ENCODE measurements at places on chromosomes 7 and 10. TPM values are rescaled to one million over a fixed set of nuclear protein-coding genes. Genes with fewer than 3 reads are reported as not detected.

- H3K36me3 ChIP-seq: peaks cover 59% of the 10 kb centered on the region
- no peak for DNase-seq
- no peaks in the 10 kb centered on the region for H3K27me3 ChIP-seq
- peaks cover 6% of the 10 kb centered on the region for H3K4me1 ChIP-seq
Observed at GRCh38 chr7:36563706-36564327, 160.5 kb downstream of the AOAH start.

GRCh38 chr7:86453454-86453853, 190.3 kb upstream of the GRM3 start:
- H3K36me3 ChIP-seq: no peaks in the 10 kb centered on the region
- H3K27ac ChIP-seq: no peak overlapping the region
- no peaks in the 10 kb centered on the region for H3K4me1 ChIP-seq
- H3K4me3 ChIP-seq: no peak overlapping the region
- DNase-seq: no peak

POU6F2 gene
- 0.27 TPM for total RNA-seq

- H3K27ac ChIP-seq: no peak overlapping the region
- no peaks in the 10 kb centered on the region for H3K36me3 ChIP-seq
- H3K4me1 ChIP-seq: no peaks in the 10 kb centered on the region
- no peak overlapping the region for H3K4me3 ChIP-seq
- no peaks in the 10 kb centered on the region for H3K27me3 ChIP-seq
Observed at GRCh38 chr7:145064114-145064513, 228.3 kb upstream of the TPK1 start.

- no peak for DNase-seq
- H3K27ac ChIP-seq: no peak overlapping the region
- no peaks in the 10 kb centered on the region for H3K36me3 ChIP-seq
- H3K4me1 ChIP-seq: peaks cover 8% of the 10 kb centered on the region
Observed at GRCh38 chr7:151871904-151872303, 5.0 kb downstream of the PRKAG2 start.

- H3K27me3 ChIP-seq: no peaks in the 10 kb centered on the region
- no peak overlapping the region for H3K4me3 ChIP-seq
- DNase-seq: no peak
- peaks cover 9% of the 10 kb centered on the region for H3K4me1 ChIP-seq
Observed at GRCh38 chr7:23290993-23291392, 8.1 kb upstream of the MALSU1 start.

DNA sequence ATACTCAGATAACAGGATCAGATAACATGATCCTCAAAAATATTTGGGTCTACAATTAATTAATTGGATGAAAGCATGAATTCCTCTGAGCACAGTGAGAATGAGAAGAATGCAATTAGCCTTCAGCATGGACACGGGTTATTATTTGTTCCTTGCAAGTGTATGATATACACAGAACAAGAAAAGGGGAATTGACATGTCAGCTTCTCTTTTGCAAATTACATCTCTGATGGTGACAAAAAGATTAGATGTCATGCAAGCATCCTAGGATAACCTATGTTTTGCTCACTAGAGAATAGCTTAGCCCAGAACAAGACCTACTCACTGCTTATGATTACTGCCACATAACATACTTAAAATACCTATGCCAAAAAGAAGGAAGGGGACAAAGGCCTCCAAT, 120.3 kb downstream of the ABLIM1 start:
- no peak for DNase-seq
- peak overlapping the region; percentile 28 for H3K27ac ChIP-seq
- H3K36me3 ChIP-seq: peaks cover 3% of the 10 kb centered on the region
- H3K27me3 ChIP-seq: no peaks in the 10 kb centered on the region

GRCh38 chr7:31073326-31074119, 21.4 kb downstream of the ADCYAP1R1 start:
- no peak overlapping the region for H3K27ac ChIP-seq
- no peak overlapping the region for H3K4me3 ChIP-seq
- H3K4me1 ChIP-seq: no peaks in the 10 kb centered on the region
- DNase-seq: no peak
- H3K36me3 ChIP-seq: no peaks in the 10 kb centered on the region

GRCh38 chr7:5697754-5698424, 83.6 kb downstream of the RNF216 start:
- peaks cover 51% of the 10 kb centered on the region for H3K36me3 ChIP-seq
- H3K4me3 ChIP-seq: no peak overlapping the region
- DNase-seq: no peak
- no peaks in the 10 kb centered on the region for H3K27me3 ChIP-seq
- peaks cover 82% of the 10 kb centered on the region for H3K4me1 ChIP-seq
- peak overlapping the region; percentile 47 for H3K27ac ChIP-seq

OPN4 gene
- total RNA-seq: not detected

DNA sequence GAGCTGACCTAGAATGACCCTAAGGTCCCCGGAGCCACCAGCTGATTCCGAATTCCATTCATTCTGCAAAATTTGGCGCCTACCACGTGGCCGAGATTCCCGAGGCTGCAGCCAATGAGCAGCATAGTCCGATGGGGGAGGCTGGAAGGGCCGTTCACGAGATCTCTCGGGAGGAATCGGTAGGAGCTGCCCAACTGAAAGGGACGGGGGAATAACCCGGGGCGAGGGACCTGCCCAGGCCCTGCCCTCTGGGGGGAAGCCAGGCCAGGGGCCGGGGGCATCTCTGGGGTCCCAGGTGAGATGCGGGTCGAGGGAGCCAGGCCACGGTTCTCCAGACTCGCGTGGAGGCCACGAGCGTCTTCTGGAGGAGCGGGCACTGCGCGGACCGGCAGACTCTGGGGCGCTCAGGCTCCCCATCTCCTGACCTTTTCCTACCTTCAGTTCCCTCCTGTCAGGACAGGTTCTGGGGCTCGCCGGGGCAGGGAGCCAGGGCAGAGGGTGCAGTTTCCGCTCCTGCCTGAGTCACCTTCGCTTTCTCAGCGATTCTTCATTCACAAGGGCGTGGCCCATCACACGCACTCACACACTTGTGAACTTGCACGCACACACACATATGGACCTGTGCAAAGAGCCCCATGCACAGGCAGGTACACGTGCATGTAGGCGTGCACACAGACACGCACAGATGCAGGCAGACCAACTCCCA, 173.4 kb downstream of the RNF216 start:
- DNase-seq: no peak

PRF1 gene
- 67.7 TPM for total RNA-seq

GRCh38 chr7:110168010-110168409, 922.9 kb upstream of the LRRN3 start:
- H3K27me3 ChIP-seq: no peaks in the 10 kb centered on the region
- no peaks in the 10 kb centered on the region for H3K4me1 ChIP-seq
- no peaks in the 10 kb centered on the region for H3K36me3 ChIP-seq

DNA sequence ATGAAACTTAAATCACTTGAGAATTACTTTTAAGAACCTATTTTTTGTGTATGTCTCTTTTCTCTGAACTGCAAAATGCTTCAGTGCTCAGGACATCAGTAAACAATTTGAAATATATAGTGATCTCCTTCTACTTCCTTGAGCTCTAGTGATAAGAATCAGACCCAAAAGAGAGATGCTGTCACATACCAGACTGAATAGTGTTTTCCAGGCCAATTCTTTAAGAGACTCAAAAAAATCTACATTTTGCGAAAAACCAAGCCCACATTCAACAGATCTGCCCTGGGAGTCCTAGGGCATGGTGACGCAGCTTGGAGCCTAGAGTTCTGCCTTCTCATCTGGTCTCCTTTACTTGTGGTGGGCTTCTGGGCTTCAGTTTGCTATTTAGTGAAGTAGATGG, 72.1 kb upstream of the SLC13A1 start:
- no peaks in the 10 kb centered on the region for H3K27me3 ChIP-seq
- H3K4me1 ChIP-seq: no peaks in the 10 kb centered on the region
- no peak overlapping the region for H3K27ac ChIP-seq
- DNase-seq: no peak
- no peaks in the 10 kb centered on the region for H3K36me3 ChIP-seq

- H3K27me3 ChIP-seq: no peaks in the 10 kb centered on the region
- DNase-seq: no peak
- H3K27ac ChIP-seq: peak overlapping the region; percentile 3
- H3K4me1 ChIP-seq: no peaks in the 10 kb centered on the region
Observed at GRCh38 chr7:6407434-6407833, 40.3 kb downstream of the DAGLB start.

FAM221A gene
- total RNA-seq: 6.7 TPM

- H3K27ac ChIP-seq: peak overlapping the region; percentile 94
- H3K36me3 ChIP-seq: peaks cover 79% of the 10 kb centered on the region
- no peaks in the 10 kb centered on the region for H3K27me3 ChIP-seq
- peak overlapping the region; percentile 82 for H3K4me3 ChIP-seq
- DNase-seq: peak; percentile 60
Observed at GRCh38 chr10:119131512-119132240, 27.8 kb downstream of the DENND10 start.

CYP2E1 gene
- 0.16 TPM for total RNA-seq

PTPRE gene
- 16.8 TPM for total RNA-seq

DNA sequence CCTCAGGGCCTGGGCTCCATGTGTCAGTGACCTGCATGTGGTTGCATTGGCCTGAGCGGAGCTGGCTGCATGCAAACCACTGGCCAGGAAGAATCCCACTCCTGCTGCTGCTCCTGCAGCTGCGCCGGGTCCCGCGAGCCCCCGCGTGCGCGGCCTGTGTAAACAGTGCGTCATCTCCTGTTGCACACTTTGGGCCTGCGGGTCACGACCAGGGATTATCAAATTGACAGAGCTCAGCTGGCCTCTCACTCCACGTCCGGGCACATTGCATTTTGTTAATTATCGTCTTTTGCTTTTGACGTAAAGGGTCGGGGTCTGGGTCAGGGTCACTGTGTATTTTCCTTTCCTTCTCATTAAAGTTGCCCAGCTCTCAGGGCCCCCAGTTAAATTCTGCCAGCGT, 132.6 kb downstream of the RGS10 start:
- DNase-seq: no peak
- H3K27me3 ChIP-seq: no peaks in the 10 kb centered on the region

PTTG1IP2 gene
- total RNA-seq: not detected

GRCh38 chr7:144545330-144545729, 141.8 kb upstream of the NOBOX start:
- no peaks in the 10 kb centered on the region for H3K27me3 ChIP-seq
- no peaks in the 10 kb centered on the region for H3K36me3 ChIP-seq
- H3K4me1 ChIP-seq: peaks cover 6% of the 10 kb centered on the region
- DNase-seq: no peak
- no peak overlapping the region for H3K27ac ChIP-seq

GRCh38 chr10:48670978-48671913, 13.4 kb upstream of the WDFY4 start:
- DNase-seq: no peak
- H3K4me3 ChIP-seq: no peak overlapping the region
- no peaks in the 10 kb centered on the region for H3K36me3 ChIP-seq
- H3K27me3 ChIP-seq: peaks cover 3% of the 10 kb centered on the region
- no peak overlapping the region for H3K27ac ChIP-seq

DNA sequence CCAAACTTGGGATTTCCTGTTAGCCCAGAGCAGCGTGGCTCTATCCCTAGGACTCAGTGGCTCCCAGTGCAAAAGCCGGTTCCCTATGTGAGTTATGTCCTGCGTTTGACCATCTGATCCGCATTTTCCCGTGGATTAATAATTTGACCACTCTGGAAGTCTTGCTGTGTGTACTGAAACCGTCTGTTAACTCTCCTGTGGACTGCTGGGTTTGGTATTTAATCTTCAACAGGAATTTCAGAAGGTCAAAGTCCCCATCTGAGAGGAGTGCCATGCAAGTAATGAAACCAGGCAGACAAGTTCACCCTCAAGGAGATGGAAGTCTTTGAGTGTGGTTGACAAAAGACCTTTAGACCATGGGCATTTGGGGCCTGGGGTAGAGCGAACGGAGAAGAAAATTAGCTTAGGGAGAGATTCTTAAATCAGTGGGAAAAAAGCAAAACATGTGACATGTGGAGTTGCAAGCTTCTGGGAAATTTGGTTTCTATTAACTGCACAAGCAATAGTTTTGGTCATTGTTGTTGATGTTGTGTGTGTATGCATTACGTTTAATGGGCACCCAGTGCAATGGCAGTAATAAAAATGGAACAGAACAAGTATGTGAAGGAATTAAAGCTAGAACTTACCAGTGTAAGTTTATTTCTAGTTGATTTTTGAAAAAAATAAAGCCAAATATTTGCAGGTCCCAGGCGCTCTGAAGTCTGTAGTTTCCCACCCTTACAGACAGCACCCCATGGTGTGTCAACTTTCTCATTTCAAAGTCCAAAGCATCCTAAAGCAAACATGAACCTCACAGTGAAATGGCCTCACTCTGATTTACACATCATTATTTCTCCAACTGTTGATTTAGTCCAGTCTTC, 38.2 kb downstream of the LYZL1 start:
- no peak overlapping the region for H3K27ac ChIP-seq
- no peak for DNase-seq
- no peaks in the 10 kb centered on the region for H3K4me1 ChIP-seq
- no peak overlapping the region for H3K4me3 ChIP-seq
- no peaks in the 10 kb centered on the region for H3K36me3 ChIP-seq

GRCh38 chr10:61076572-61077114, 132.7 kb upstream of the RHOBTB1 start:
- H3K36me3 ChIP-seq: no peaks in the 10 kb centered on the region
- H3K27ac ChIP-seq: no peak overlapping the region
- peaks cover 1% of the 10 kb centered on the region for H3K27me3 ChIP-seq
- H3K4me1 ChIP-seq: no peaks in the 10 kb centered on the region

LIPK gene
- not detected for total RNA-seq

DNA sequence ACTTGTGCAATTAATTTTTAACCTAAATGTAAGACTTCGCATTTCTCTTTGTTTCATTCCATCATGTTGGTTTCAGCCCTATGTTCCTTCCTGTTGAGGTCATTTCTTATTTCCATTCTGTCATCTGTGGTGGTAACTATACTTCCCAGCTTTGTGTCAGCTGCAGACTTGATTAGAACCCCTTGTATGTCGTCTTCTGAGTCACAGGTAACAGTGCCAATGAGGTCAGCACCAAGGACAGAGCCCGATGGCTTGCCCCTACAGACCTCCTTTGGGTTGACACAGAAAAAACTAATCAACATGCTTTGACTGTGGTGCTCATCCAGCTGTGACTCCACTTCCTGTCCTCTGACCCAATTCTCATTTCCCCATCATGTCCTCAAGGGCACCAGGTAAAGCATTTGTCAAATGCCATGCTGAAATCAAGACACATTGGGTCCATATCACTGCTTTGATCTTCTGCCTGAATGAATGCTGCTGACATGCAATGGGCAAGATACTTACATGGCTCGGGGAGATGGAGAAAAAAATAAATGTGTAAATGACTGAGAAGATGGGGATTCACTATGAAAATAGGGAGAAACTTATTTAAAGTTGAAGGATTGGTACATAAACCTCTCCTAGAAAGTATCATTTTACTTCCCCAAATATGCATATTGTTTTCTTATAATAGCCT, 25.6 kb upstream of the CRTAC1 start:
- H3K27me3 ChIP-seq: peaks cover 4% of the 10 kb centered on the region
- H3K4me1 ChIP-seq: no peaks in the 10 kb centered on the region
- H3K4me3 ChIP-seq: no peak overlapping the region
- no peaks in the 10 kb centered on the region for H3K36me3 ChIP-seq

All from activated T-helper 2 cell treated with anti-CD3 and anti-CD28 coated beads, Interferon-gamma antibody, Interleukin-2, Interleukin-4, amounts not matched to agents 10 μg/mL and 5 μg/mL and 100 μg/mL, durations not matched to agents 14 hours and 24 hours and 36 hours (primary cell).